ENCODE measurements at places on chromosomes 5 and 9. TPM values are rescaled to one million over a fixed set of nuclear protein-coding genes. Genes with fewer than 3 reads are reported as not detected.
A peak's percentile ranks its signal among the peaks of the same experiment; 100 is the strongest.

Gene NMUR2
- not detected for total RNA-seq

Gene DPH7
- 25.0 TPM for total RNA-seq

Gene ADGRD2
- total RNA-seq: under 0.01 TPM

Gene PRSS3
- total RNA-seq: 0.27 TPM

Gene NSA2
- total RNA-seq: 20.5 TPM

GRCh38 chr9:237141-237857 is 22.6 kb downstream of the DOCK8 start:
- DNase-seq: no peak

GRCh38 chr9:5671711-5672353 is 42.9 kb downstream of the RIC1 start:
- DNase-seq: no peak

DNA sequence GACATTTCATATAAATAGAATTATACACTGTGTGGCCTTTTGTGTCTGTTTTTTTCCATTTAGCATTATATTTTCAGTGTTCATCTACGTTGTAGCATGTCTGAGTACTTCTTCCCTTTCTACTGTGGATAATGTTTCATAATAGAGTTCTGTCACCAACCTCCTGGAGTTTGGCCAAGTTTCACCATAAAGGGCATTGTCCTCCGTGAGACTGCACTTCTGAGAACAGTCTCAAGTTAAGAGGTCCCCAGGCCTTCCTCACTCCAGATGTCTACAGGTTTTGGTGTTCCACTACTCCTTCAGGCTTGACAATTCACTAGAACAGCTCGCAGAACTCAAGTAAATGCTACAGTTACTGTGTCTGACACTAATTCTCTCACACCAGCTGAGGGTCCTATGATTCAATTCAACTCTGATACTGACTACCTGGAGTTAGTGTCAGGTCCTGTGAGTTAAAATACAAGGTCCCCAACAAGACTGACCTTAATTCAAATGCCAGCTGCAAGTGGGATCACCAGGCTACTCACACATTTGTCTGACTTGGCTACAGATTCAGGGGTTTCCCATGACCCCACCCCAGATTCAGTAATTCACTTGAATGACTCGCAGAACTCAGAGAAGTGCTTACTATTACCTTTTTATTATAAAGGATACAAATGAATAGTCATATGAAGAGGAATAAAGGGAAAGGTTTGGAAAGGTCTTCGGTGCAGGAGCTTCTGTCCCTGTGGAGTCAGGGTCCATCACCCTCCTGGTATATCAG is 31.1 kb downstream of the SLC35A4 start:
- DNase-seq: no peak

DNA sequence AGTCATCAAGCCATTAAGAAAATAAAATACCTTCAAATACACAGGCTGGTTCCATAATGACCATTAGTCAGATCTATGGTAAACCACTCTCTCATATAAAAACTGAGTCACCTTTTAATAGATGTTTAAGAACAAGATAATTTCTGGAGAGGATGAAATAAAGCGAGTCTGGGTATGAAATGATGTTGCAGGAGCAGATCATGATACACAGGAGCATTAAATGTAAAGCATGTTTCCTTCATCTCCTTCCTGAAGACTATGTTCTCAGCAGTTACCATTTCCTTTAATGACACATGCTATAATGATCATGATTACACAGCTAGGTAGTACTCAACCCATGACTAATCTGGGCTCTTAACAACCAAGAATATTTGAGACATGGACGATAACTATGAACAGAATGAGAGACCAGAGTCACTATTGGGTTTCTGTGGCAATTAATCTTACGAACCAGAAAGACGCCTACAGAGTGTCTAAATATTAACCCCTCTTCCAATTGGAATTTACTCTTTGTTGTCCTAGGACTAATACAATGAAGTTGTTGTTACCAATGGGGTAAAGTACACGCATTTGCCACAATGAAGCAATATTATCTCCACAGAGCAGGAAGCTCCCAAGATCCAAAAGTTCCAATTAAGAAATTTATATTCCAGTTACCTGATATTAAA is 105.6 kb downstream of the NR6A1 start:
- DNase-seq: no peak

GRCh38 chr5:69271376-69271775 is 36.7 kb downstream of the CDK7 start:
- no peak for DNase-seq

DNA sequence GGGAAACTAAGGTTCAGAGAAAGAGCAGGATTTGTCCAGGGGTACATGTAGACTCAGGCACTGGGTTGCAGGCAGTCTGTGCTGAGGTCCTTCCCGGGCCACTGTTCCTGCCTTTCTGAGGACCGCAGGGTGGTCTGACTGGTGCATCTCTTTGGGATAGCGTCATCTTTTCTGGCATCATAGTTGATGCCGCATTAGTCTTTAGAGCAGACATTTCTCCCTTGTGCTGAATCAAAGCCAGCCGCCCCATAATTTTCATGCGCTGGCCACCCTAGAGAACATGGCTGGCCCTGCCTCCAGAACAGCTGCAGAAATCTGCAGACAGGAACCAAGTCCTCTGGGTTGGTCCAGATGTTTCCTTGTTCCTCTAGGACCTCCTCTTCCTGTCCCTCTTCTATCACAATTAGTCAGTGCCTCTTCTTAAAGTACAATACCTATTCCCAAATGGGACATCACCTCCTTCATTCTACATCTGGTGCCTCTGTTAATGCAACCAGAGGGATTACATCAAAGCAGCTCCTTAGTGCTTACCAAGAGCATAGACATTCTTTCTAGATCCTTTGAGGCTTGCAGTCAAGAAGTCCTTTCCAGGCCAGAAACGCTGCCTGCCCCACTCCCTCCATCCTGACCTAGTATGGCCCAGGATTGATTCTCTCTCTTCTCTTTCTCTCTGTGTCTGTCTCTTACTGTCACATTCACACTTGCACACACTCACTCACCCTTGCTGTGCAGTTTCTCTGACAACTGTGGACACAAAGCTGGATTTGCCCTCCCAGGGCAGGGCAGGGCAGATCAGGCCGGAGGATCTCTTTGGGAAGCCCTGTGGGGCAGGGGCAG is 42.0 kb upstream of the ORM1 start:
- no peak for DNase-seq

- no peak for DNase-seq
Observed at GRCh38 chr9:96505316-96505991, 55.5 kb downstream of the HABP4 start.

GRCh38 chr5:109713453-109713852 is 23.7 kb downstream of the MAN2A1 start:
- DNase-seq: no peak

GRCh38 chr5:17213938-17214337 is 3.5 kb upstream of the BASP1 start:
- no peak for DNase-seq

GRCh38 chr5:160472482-160472881 is 50.8 kb downstream of the PTTG1 start:
- DNase-seq: no peak

- no peak for DNase-seq
Observed at GRCh38 chr9:75855509-75855908, 35.0 kb upstream of the PCSK5 start.

GRCh38 chr5:16600397-16600796 is 16.4 kb downstream of the RETREG1 start:
- peak; percentile 33 for DNase-seq

DNA sequence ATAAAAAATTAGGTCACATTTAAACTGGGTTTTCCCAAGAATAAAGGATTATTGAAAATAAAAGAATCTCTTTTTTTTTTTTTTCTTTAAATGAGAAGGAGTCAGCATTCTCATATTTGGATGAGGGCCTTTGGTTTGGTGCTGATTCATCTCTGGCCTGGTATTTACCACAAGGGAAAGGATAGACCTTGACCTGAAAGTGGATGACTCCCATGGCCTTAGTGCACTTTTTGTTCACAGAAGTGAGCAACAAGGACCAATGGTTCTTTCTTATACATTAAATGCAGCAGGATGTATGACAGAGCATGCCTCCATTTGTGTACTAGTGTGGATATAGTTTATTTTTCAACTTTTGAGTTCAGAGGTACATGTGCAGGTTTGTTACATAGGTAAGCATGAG is 6.9 kb downstream of the YTHDC2 start:
- DNase-seq: no peak

DNA sequence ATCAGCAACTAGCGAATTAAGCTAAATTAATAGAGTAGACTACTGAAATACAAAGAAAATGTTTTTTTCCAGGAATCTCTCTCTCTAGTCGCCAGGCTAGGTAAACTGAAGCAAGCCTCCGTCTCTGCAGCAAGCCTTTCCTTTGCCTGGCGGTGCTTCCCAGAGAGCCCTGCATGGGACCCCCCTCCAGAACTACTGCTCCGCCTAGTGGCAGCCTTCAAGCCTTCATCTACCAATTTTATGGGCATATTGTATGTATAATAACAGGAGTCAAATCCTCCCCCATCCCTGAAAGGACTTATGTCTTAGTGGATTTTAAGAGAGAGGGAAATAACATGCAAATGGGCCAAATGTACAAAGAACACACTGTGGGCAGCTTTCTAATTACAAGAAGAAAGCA is 241.9 kb downstream of the SAXO1 start:
- DNase-seq: no peak
